Activated CD4-positive, alpha-beta T cell treated with anti-CD3 and anti-CD28 coated beads, Interleukin-2, amount 10 ng/mL, durations not matched to agents 7 days and 5 days (primary cell): ENCODE measurements at places on chromosomes 11 and 22.
A peak's percentile ranks its signal among the peaks of the same experiment; 100 is the strongest.

DNA sequence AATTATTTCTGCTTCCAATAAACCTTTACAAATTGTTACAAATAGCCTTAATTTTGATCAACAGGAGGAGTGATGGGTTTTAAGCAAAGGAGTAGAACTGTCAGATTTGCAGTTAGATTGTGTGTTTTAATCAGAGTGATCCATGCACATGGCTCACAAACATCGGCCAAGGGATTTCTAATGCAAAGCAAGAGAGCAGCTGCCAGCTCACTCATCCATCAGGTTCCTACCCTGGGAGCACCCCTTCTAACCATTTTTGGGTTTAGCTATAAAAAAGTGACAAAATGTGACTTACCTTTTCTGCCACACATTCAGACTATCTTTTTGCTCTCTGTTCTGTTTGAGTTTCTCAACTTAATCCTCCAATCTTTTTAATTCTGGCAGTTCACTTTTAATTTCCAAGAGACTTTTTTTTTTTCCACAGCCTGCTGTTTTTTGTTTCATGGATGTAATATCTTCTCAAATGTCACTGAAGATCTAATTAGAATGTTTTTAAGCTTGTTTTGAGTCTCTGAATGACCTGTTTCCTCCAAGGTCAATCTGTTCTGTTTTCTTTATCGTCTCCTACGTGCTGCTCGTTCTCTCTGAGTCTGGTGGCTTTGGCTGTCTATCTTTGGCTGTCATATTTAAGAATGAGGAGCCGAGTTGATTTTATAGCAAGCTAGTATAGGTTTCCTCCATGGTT lies 6.0 kb downstream of the IZUMO1R start:
- no peaks in the 10 kb centered on the region for H3K27me3 ChIP-seq
- no peak overlapping the region for H3K27ac ChIP-seq
- no peaks in the 10 kb centered on the region for H3K4me1 ChIP-seq
- no peaks in the 10 kb centered on the region for H3K36me3 ChIP-seq

DNA sequence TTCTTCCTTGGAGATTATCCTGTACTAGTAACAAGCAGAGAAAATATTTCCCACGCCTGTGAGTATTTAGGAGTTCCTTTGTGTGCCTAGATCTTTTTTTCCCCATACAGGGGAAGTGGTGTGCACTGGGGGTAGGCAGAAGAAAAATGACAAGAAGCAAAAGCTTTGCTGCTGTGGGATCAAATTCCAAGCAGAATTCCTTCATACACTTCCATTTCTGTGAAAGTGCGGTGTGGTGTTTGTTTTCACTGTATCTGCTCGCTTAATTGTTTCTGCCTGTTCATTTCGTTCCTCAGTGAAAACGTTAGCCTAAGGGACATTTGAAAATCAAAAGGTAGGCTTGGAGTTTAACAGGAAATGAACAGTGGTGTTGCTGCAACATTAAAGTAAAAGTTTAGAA lies 47.9 kb downstream of the BLID start:
- no peak for DNase-seq
- no peaks in the 10 kb centered on the region for H3K4me1 ChIP-seq
- H3K27ac ChIP-seq: no peak overlapping the region
- H3K36me3 ChIP-seq: no peaks in the 10 kb centered on the region

- H3K36me3 ChIP-seq: no peaks in the 10 kb centered on the region
- H3K27me3 ChIP-seq: peaks cover 11% of the 10 kb centered on the region
Observed at GRCh38 chr22:36546092-36546804, 17.3 kb upstream of the EIF3D start.

DNA sequence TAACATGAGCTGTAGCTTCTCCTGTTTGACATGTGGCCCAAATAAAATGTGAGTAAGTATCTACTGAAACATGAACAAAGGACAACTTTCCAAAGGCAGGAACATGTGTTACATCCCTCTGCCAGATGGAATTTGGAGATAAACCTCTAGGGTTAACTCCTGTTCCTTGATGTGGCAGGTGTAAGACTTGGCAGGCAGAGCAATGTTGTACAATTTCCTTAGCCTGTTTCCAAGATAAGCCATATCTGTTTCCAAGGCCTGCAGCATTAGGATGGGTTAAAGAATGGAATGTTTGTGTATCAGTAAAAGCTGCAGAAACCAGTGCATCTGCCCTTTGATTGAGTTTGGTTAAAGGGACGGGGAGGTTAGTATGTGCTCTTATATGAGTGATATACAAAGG lies 8.8 kb upstream of the DNAJB13 start:
- no peak overlapping the region for H3K27ac ChIP-seq
- no peak for DNase-seq
- no peaks in the 10 kb centered on the region for H3K4me1 ChIP-seq

GRCh38 chr11:106503901-106504300 lies 426.4 kb downstream of the AASDHPPT start:
- DNase-seq: no peak
- no peaks in the 10 kb centered on the region for H3K36me3 ChIP-seq
- no peaks in the 10 kb centered on the region for H3K4me1 ChIP-seq
- no peak overlapping the region for H3K4me3 ChIP-seq

GRCh38 chr11:94597896-94598295 lies 30.7 kb downstream of the PIWIL4 start:
- DNase-seq: no peak
- no peaks in the 10 kb centered on the region for H3K36me3 ChIP-seq
- no peak overlapping the region for H3K27ac ChIP-seq
- no peaks in the 10 kb centered on the region for H3K27me3 ChIP-seq

DNA sequence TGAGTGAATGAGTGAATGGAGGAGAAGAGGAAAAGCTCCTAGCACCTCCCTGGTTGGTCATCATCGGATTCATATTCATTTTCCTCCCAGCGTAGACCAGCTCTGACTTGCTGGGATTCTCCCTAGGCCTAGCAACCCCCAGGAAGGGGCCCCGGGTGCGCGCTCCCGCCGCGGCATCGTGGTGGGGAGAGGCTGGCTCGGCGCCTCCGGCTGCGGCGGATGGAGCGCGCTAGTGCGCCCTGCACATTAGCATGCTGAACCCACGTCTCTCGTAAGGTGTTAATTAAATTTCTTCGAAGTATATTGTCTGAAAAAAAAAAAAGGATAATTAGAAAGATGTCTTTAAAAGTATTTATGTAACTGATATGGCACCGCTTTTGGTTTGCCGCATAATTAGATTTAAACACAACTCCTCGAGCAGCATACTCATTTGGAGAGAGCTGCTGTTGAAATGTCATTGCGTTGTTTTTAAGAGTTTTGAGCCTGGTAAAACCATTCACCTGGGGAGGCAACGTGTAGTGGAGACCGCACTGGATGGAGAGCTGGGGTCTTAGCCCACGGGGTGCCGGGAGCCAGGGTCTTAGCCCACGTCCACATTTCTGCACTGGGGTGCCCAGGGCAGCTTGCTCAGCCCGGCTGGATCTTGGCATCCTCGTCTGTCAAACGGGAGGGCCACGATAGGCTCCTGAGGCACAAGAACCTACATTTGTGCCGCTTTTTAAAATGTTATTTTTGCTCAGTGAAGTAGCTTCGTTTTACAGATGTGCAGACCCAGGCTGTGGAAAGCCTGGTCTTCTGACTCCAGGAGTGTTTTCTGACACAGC lies 21.8 kb downstream of the MPPED1 start:
- no peak for DNase-seq
- no peak overlapping the region for H3K4me3 ChIP-seq
- no peaks in the 10 kb centered on the region for H3K4me1 ChIP-seq

- H3K36me3 ChIP-seq: no peaks in the 10 kb centered on the region
- H3K27ac ChIP-seq: no peak overlapping the region
- H3K4me3 ChIP-seq: no peak overlapping the region
- no peak for DNase-seq
- no peaks in the 10 kb centered on the region for H3K4me1 ChIP-seq
Observed at GRCh38 chr11:21543901-21544300, 649.0 kb upstream of the ANO5 start.

- no peaks in the 10 kb centered on the region for H3K27me3 ChIP-seq
- no peak overlapping the region for H3K4me3 ChIP-seq
- DNase-seq: no peak
- H3K4me1 ChIP-seq: peaks cover 42% of the 10 kb centered on the region
- no peak overlapping the region for H3K27ac ChIP-seq
- peaks cover 97% of the 10 kb centered on the region for H3K36me3 ChIP-seq
Observed at GRCh38 chr11:35211952-35212351, 73.0 kb downstream of the CD44 start.

GRCh38 chr11:46693597-46694012 lies 6.8 kb downstream of the ARHGAP1 start:
- no peak for DNase-seq
- no peak overlapping the region for H3K27ac ChIP-seq
- H3K4me3 ChIP-seq: no peak overlapping the region
- peaks cover 14% of the 10 kb centered on the region for H3K4me1 ChIP-seq
- H3K27me3 ChIP-seq: no peaks in the 10 kb centered on the region

DNA sequence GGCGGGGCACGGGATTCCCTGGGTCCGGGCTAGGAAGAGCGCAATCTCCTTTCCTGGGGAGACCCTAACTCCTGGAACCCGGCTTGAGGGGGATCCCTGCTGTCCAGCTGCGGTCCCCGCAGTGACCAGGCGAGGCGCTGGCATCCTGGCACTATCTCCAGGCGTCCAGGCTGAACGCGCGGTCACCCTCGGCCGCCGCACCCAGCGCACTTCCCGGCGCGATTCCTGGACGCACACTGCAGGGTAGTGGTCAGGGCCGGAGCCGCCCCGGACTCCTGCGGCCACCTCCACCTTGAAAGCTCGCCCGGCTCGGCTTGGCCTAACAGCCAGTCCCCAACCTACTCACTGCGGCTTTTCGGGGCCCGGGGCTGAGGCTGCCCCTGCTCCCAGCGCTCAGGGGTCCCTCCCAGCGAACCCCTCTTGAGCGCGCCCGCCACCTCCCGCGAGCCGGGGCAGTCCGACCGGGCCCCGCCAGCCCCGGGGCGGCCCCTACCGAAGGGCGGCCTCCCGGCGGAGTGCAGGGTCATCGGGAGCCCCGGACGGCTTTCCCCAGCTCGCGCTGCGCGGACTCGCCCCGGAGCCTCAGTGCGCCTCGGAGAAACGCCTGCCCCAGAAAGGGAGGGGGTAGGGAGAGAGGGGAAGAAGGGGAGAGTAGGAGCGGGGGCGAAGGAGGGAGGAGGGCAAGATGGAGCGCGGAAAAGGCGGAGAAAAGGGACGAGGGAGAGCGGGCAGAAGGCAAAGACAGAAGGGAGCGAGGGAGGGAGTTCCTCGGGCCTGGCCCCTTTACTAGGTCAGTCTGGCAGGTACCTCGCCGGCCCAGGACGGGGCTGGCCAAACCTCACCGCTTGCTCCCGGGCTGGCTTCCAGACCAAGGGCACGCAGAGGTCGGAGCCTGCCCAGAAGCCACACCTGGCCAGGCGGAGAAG lies 1.0 kb downstream of the POU2AF3 start:
- no peak overlapping the region for H3K4me3 ChIP-seq
- H3K36me3 ChIP-seq: no peaks in the 10 kb centered on the region
- no peaks in the 10 kb centered on the region for H3K4me1 ChIP-seq
- H3K27me3 ChIP-seq: peaks cover 46% of the 10 kb centered on the region

- DNase-seq: peak; percentile 76
- no peaks in the 10 kb centered on the region for H3K27me3 ChIP-seq
- H3K4me3 ChIP-seq: peak overlapping the region; percentile 81
- peaks cover 81% of the 10 kb centered on the region for H3K4me1 ChIP-seq
Observed at GRCh38 chr11:12195768-12196167, 85.4 kb downstream of the MICAL2 start.

DNA sequence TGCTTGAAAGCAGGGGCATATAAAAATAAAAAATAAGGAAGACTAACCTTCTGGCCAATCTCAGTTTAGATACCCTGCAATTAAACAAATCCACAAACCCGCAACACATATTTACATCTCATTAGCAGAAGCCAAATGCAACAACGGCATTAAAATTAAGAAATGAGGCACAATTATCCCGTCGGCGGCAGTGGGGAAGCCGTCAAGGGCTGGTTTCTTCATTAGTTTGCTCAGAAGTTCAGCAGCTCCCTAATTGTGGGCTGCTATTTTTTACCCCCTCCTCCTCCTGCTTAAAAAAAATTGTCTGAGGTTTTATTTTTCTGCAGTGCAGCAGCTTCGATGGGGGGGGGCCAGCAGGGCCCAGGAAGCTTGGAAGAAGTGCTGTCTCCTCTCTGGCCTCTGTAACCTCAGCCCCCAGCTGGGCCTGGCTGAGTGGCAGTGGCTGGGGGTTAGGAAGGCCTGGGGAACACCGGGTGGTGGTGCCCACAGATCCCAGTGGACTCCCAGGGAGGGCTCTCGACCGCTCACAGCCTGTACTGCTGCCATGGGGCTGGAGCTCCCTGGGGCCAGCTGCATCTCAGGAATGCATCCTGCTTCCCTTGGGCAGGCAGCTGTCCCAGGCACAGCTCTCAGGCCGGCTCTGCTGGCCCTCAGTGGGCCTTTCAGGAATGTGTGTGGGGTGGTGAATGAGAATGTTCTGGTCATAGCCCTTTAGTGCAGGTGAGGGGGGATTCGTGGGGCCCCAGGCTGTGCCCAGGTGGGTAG lies 148.7 kb upstream of the B3GAT1 start:
- H3K4me3 ChIP-seq: no peak overlapping the region
- H3K27me3 ChIP-seq: peaks cover 5% of the 10 kb centered on the region
- no peak overlapping the region for H3K27ac ChIP-seq
- H3K4me1 ChIP-seq: no peaks in the 10 kb centered on the region
- H3K36me3 ChIP-seq: no peaks in the 10 kb centered on the region
- DNase-seq: no peak

- H3K27ac ChIP-seq: peak overlapping the region; percentile 13
- peaks cover 48% of the 10 kb centered on the region for H3K36me3 ChIP-seq
- no peak overlapping the region for H3K4me3 ChIP-seq
- H3K27me3 ChIP-seq: no peaks in the 10 kb centered on the region
- DNase-seq: no peak
- H3K4me1 ChIP-seq: peaks cover 35% of the 10 kb centered on the region
Observed at GRCh38 chr11:67490727-67491065, 7.9 kb downstream of the AIP start.

DNA sequence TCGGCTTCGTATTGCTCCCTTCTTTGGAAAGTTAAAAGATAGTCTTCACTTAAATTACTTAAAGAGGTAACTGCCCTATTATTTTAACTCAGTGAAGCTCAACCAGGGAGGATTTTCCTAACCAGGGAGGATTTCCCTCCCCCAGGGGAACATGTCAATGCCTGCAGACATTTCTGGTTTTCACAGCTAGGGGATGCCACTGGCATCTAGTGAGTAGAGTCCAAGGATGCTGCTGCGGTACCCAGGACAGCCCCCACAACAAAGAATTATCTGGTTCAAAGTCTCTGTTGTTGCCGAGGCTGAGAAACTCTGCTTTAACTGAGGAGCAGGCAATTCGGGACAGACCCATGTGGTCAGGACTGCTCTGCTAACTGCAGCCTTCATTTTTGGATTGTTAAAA lies 82.2 kb downstream of the DEPDC5 start:
- no peak for DNase-seq
- no peak overlapping the region for H3K27ac ChIP-seq
- peaks cover 17% of the 10 kb centered on the region for H3K36me3 ChIP-seq
- no peak overlapping the region for H3K4me3 ChIP-seq
- H3K27me3 ChIP-seq: no peaks in the 10 kb centered on the region
